Vagina (tissue), 2 donors: ENCODE measurements at places on chromosomes 6 and 20. TPM values are rescaled to one million over a fixed set of nuclear protein-coding genes. Genes with fewer than 3 reads are reported as not detected.
A peak's percentile ranks its signal among the peaks of the same experiment; 100 is the strongest.

Gene TINAG
- total RNA-seq, result not detected

DNA sequence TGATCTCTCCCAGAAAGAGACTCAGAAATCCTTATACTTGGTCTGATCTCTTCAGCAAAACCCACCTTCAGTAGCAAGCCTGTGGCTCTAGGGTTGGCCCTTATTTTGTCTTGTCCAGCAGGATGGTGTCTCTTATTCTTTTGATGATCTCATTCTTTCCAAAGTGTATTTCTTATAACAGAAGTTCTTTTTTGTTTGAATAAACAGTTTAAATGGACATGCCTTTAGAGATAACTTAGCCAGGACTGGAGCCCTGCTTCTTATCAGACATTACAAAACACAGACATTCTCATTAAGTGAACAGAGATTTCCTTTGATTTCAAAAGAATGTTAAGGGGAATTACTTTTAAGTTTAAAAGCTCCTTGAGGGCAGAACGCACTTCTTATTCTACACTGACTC lies 31.7 kb downstream of the KCNS1 start:
- DNase-seq, result no peak
- H3K27me3 ChIP-seq, result no peaks in the 10 kb centered on the region
- no peak overlapping the region for H3K27ac ChIP-seq
- H3K4me3 ChIP-seq, result no peak overlapping the region

DNA sequence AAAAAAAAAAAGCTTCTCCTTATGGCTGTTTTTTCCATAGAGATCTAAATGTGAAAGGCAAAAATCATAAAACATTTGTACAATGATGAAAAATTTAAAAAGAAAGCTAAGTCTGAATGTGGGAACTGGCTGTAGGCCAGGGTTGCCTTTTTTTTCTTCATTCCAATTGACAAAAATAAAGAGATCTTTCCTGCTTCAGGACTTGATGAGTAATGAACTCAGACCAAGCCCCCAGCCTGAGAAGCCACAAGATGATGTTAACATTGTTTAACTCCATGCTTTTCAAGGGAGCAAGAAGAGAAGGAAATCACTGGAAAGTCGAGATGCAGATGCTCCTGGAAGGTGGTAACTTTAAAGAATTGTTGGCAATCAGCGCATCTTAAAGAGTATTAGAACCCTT lies 41.4 kb downstream of the TRMT6 start:
- H3K27ac ChIP-seq, result no peak overlapping the region
- H3K4me1 ChIP-seq, result peaks cover 6% of the 10 kb centered on the region
- H3K36me3 ChIP-seq, result no peaks in the 10 kb centered on the region
- DNase-seq, result no peak

Gene C6orf141
- total RNA-seq, result 14.2 TPM

GRCh38 chr6:133399426-133399825 lies 158.3 kb downstream of the EYA4 start:
- H3K27ac ChIP-seq, result no peak overlapping the region
- no peak overlapping the region for H3K4me3 ChIP-seq
- no peaks in the 10 kb centered on the region for H3K4me1 ChIP-seq
- H3K36me3 ChIP-seq, result no peaks in the 10 kb centered on the region

DNA sequence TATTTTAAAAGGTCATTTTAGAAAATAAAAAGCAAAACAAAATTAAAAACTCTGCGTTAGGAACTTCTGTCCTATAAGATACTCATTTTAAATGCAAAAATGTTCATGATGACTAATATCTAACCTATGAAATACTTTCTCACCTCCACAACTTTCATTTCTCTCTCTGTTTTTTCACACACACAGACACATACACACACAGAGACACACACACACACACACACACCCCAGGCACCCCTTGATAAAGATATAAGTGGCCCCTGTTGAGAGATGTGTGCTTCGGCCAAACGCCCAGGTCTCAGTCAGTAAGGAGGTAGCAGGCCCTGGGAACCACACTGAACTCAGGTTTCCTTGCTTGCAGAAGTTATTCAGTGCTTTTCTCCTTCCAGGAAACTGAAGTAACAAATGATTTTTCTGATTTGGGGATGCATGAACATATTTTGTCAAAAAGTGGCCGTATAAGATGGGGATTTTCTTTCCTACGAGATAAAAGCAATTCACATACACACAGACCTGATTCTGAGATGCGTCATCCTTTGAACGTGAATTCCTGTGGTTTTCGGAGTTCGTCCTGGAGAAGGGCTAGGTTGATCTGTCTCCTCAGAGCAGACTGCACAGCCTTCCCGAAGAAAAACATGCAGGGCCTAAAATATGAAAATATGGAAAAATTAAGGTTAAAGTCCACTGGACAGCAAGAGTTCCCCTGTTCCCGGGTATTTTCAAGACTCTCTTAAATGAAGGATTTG lies 306.8 kb upstream of the FOXQ1 start:
- H3K27ac ChIP-seq, result no peak overlapping the region
- no peaks in the 10 kb centered on the region for H3K4me1 ChIP-seq
- no peaks in the 10 kb centered on the region for H3K36me3 ChIP-seq
- no peak overlapping the region for H3K4me3 ChIP-seq

DNA sequence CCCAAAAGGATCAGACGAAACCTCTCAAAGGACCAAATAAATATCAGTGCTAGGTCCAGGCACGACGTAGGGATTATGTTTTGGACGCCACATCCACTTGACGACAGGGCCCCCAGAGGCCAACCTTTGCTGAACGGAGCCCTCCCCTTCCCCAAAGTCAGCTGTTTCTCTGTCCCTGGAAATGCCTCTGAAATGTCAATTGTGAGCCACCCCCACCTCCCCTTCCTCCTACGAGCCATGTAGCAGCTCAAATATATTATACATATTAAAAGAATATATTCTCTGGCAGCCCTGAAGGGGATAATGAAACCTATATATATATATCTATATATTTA lies 39.6 kb upstream of the BLCAP start:
- H3K4me1 ChIP-seq, result peaks cover 4% of the 10 kb centered on the region
- H3K27me3 ChIP-seq, result no peaks in the 10 kb centered on the region
- no peaks in the 10 kb centered on the region for H3K36me3 ChIP-seq
- H3K27ac ChIP-seq, result no peak overlapping the region
- peak; percentile 18 for DNase-seq

GRCh38 chr6:119280668-119281067 lies 68.9 kb downstream of the MAN1A1 start:
- no peaks in the 10 kb centered on the region for H3K36me3 ChIP-seq
- H3K4me3 ChIP-seq, result no peak overlapping the region
- H3K27me3 ChIP-seq, result no peaks in the 10 kb centered on the region
- no peak overlapping the region for H3K27ac ChIP-seq
- peaks cover 8% of the 10 kb centered on the region for H3K4me1 ChIP-seq

DNA sequence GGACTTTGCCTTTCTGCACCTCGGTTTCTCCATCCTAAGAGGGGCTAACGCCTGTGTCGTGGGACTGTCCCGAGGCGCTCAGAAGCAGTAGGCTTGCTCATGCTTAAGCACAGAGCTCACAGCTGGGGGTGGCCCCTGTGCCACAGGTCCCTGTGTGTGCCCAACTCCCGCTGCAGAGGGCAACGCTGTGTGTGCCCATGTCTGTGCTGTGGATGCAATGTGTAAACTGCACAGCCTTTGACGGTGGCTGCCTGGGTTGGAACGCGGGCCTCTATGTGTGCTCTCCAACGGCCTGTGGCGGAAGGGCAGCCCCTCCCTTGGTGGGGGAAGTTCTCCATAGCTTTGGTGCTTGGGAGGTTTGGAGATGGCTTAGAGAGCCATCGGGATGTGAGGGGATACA lies 10.7 kb upstream of the GATA5 start:
- DNase-seq, result no peak
- H3K4me1 ChIP-seq, result peaks cover 27% of the 10 kb centered on the region
- H3K4me3 ChIP-seq, result no peak overlapping the region

- H3K27ac ChIP-seq, result no peak overlapping the region
- H3K4me3 ChIP-seq, result no peak overlapping the region
- peaks cover 11% of the 10 kb centered on the region for H3K36me3 ChIP-seq
- H3K4me1 ChIP-seq, result no peaks in the 10 kb centered on the region
- no peak for DNase-seq
- H3K27me3 ChIP-seq, result no peaks in the 10 kb centered on the region
These were observed 19.4 kb downstream of the ERGIC3 start for GRCh38 chr20:35561268-35561667.

GRCh38 chr6:166675736-166676135 lies 48.7 kb upstream of the RPS6KA2 start:
- H3K36me3 ChIP-seq, result no peaks in the 10 kb centered on the region
- H3K27ac ChIP-seq, result no peak overlapping the region
- H3K27me3 ChIP-seq, result no peaks in the 10 kb centered on the region
- peaks cover 12% of the 10 kb centered on the region for H3K4me1 ChIP-seq

Gene PAX1
- total RNA-seq, result not detected

Gene ADGB
- total RNA-seq, result not detected

DNA sequence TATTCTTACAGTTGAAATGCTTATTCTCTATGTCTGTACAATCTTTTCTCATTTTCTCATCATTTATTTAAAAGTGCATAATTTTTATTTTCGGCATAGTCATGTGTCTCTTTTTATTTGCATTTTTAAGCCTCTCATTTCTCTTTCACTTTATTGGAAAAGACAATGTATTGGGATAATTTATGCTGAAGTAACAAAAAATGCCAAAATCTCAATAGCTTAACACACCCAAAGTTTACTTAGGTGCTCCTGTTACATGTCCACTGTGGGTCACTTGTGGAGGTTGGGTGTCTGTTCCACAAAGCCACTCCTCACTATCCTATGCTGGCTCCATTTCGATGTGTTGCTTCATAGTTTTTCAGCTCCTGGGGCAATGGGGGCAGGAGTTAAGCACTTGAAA lies 638.7 kb downstream of the CD109 start:
- no peak overlapping the region for H3K4me3 ChIP-seq
- no peaks in the 10 kb centered on the region for H3K4me1 ChIP-seq
- H3K27ac ChIP-seq, result no peak overlapping the region
- no peak for DNase-seq
- H3K36me3 ChIP-seq, result no peaks in the 10 kb centered on the region

DNA sequence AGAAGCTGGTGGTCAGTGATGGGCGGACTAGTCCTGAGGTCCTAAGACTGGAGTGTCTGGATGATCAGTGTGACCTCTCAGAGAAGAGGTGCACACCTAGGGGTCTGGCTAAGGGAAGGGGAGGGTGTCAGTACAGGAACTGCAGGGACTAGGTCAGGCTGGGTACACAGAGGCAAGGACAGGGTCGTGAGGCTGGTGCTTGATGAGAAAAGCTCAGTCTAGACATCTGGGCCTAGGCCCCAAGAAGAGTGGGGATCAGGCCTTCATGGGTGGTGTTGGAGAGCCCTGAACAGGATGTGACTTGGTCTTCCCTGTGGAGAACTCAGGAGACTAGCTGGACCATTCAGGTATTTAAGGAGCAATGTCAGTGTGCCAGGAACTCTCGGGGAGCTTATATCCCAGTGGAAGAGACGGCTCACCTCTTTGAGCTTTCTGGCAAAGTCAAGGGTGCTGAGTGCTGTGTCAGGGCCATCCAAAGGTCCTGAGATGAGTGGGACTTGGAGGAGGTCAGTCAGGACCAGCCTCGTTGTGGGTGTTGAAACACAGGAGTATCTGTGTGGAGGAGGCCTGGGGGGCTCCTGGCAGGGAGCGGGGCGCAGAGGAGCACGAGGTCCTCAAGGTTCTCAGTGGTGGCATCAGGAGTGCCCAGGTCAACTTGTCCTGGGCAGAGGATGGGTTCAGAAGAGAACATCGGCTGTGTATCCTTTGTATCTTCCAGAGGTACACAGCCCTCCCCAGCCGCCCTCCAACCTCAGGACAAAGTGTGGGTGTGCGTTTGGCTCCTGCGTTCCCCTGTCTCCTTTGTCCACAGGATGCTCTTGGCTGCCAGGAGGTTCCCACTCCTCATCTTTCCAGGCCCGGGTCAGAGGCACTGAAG lies 13.3 kb upstream of the MYT1 start:
- H3K4me1 ChIP-seq, result no peaks in the 10 kb centered on the region
- no peaks in the 10 kb centered on the region for H3K27me3 ChIP-seq
- no peak overlapping the region for H3K4me3 ChIP-seq
- no peak for DNase-seq
- no peaks in the 10 kb centered on the region for H3K36me3 ChIP-seq

Gene VGLL2
- not detected for total RNA-seq

Gene KCNG1
- 7.9 TPM for total RNA-seq

DNA sequence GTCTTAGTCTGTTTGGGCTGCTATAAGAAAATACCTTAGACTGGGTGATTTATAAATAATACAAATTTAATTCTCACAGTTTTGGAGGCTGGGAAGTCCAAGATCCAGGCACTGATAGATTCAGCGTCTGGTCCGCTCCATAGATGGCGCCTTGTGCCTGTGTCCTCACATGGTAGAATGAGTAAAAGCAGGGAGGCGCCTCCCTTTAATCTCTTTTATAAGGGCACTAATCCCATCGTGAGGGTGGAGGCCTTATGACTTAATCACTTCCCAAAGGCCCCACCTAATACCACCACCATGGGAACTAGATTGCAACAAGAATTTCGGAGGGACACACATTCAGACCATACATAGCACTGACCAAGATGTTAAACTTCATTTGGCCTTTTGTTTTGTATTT lies 91.2 kb upstream of the TMEM181 start:
- H3K27ac ChIP-seq, result no peak overlapping the region
- no peaks in the 10 kb centered on the region for H3K36me3 ChIP-seq
- no peak overlapping the region for H3K4me3 ChIP-seq
- H3K4me1 ChIP-seq, result no peaks in the 10 kb centered on the region
- H3K27me3 ChIP-seq, result no peaks in the 10 kb centered on the region
